Stimulated activated CD4-positive, alpha-beta T cell treated with anti-CD3 and anti-CD28 coated beads, Interleukin-4, amount 100 ng/mL, for 4 hours (primary cell): ENCODE measurements at places on chromosomes 2 and 18.

DNA sequence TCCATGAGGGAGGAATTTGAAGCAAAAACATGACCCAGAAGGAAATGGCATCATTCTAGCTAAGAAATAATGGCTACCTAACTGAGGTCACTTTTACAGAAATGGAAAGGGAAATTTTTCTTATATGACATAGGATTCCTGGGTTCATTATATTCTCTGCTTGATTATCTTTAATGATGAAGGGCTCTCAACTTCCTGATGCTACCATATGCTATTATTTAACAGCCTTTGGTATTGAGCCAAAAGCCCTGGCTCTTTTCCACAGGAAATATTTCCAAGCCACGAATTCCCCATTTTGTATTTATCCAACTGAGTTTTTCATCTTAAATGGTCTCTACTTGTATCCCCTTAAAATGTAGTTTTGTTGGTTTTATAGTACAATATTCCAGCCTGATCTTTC is 63.2 kb upstream of the NPAS2 start:
- DNase-seq, result no peak

DNA sequence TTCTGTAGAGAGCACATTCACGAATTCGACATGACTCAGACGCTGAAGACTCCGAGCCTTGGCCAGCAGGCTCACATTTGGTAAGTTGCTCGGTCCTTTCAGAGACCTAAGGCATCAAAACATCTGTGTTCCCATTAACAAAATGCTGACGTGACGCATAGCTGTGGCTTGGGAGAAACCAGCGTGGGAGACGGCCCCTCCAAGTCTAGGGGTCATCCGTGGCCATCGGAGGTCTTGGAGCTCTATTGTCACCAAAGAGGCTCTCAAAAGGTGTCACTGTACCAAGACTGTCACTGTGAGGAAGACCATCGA is 14.9 kb downstream of the FBLN7 start:
- no peak for DNase-seq

DNA sequence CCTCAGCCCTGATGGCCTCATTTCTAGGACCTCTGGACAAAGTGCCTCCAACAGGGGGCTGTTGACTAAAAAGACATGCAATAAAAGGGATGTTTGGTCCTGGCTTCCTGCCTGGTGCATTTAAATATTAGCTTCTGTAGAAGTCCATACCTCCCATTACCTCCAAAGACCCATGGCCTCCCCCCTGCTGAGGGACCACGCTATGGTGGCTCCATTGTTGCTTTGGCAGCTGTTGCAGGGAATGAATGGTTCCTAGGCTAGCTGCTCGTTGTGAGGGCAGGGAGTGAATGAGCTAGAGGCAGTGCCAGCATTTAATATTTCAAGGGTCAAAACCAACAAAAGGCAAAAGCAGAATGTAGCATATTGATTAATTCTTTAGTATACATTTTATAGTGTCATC is 285.9 kb downstream of the SLC8A1 start:
- DNase-seq, result no peak

DNA sequence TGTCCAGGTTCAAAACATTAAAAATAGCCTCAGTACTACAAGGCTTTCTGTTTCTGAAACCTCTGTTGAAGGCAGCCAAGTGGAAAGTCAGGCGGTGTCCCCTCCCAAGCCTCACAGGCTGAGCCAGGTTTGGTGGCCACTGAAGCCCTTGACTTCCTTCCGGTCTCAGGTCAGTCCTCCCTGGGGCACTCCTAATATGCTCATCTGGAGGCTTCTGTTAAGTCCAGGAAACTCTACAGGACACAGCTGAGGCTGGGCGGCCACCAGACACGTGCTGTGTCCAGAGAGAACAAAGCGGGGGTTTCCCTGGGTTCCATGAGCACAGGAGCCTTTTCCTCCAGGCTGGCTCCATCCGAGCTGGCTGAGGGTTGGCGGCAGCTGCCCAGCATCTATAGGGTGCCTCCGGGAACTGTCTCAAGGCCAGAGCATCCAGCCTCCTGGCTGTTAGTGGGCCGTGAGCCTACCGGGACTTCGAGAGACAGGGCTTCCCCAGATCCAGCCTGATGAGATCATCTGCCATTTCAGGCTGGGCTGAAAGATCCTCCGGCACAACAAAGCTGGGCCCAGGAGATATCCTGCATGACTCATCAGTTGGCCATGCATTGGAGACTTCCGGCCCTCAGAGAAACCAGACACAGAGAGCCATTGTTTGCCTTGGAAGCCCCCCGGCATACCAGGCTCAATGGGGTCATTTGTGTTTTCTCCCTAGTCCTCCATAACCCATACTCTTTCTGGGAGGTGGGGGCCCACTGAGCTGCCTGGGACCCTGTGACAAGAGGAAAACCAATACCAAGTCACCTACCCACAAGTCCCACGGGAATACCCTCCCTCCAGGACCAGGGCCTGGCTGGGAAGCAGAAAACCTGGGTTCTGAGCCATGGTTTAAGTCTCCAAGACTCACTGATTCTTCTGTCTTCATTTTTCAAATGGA is 71.7 kb downstream of the HS1BP3 start:
- no peak for DNase-seq

GRCh38 chr18:7248877-7249276 is 18.0 kb downstream of the LRRC30 start:
- DNase-seq, result no peak

- DNase-seq, result no peak
These were observed 255.6 kb downstream of the RDH14 start for GRCh38 chr2:18304849-18305248.

- DNase-seq, result no peak
These were observed 4.4 kb upstream of the CYP1B1 start for GRCh38 chr2:38080346-38080745.

DNA sequence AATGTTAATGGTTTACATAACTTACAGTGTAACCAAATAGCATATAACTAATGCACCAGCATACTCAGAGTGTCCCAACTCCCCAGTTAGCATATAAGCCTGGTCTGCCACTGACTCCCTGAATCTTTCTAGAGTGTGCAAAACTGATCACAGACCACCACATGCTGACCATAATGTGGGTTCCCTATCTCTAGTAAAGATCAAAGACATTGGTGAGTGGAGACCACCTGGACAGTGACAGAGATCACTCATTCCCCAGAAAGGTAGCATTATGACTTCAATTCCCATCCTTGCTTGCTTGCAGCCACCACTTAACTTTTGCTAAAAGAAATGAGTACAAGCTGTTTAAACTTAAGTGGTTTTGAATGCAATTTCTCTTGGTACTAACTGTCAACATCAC is 39.0 kb downstream of the KANSL1L start:
- DNase-seq, result no peak

DNA sequence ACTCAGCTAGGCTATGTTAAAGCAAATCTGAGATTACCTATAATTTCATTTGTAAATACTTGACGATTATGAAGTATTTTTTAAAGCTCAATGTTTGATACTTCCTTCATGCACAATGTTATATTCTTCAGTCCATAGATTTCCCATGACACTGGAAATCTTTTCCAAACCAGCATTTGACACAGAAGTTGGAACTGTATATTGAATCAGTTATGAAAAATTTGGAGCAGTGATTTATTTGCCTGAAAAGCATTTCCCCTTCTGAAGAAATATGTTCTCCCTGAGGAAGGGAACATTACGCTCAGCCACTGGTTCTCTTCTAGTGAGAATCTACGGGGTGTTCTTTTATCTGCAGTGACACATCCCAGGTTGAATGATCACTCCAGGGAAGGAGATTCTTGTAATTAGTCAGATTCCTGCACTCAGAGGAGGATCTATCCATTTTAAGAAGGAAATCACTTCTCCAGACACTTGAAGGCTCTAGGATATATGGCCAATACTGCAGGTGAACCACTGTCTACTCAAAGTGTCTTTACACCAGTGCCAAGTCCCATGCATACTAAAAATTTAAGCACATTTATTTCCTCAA is 64.7 kb downstream of the HNRNPLL start:
- no peak for DNase-seq
